ENCODE measurements at places on chromosomes 5 and 9.

GRCh38 chr9:116524778-116525470 lies 162.2 kb upstream of the TRIM32 start:
- DNase-seq, result no peak

DNA sequence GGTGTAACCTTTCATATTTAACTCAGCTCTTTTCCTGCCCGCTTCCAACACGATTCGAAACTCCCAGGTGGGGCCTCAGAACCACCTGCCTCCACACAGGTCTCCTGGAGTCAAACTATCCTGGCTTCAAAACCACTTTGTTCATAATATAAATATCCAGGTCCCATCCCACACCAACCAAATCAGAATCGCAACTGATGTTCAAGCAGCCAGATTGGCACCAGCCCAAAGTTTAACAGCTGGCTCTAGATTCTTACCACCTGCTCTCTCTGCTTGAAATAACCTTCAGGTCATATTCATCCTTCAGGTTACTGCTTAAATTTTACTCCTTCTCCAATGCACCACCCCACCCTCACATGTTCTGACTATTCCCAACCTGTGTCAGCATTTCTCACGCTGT lies 231.4 kb upstream of the TRPM3 start:
- no peak for DNase-seq

DNA sequence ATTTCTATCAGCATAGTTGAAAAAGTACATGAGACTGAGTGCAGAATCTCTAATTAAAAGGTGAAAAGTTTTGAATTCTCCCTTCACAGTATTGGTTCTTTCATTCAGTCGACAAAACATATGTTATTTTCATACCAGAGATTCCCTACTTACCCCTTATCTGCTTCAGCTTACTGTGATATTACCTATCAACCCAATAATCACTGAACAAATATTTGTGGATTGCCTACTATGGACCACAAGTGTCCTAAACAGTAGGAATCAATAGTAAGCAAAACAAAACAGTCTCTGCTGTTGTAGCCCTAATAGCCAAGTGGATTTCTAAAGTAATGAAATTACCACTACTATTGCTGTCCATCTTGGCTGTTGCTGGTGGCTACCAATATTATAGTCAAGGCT lies 11.5 kb downstream of the CCDC152 start:
- DNase-seq, result no peak

- DNase-seq, result no peak
Observed at GRCh38 chr9:128419061-128419925, 1.4 kb upstream of the CERCAM start.

- no peak for DNase-seq
Observed at GRCh38 chr9:18793122-18793521, 239.9 kb downstream of the SAXO1 start.

- DNase-seq, result no peak
Observed at GRCh38 chr9:100066539-100066938, 32.3 kb downstream of the ERP44 start.

DNA sequence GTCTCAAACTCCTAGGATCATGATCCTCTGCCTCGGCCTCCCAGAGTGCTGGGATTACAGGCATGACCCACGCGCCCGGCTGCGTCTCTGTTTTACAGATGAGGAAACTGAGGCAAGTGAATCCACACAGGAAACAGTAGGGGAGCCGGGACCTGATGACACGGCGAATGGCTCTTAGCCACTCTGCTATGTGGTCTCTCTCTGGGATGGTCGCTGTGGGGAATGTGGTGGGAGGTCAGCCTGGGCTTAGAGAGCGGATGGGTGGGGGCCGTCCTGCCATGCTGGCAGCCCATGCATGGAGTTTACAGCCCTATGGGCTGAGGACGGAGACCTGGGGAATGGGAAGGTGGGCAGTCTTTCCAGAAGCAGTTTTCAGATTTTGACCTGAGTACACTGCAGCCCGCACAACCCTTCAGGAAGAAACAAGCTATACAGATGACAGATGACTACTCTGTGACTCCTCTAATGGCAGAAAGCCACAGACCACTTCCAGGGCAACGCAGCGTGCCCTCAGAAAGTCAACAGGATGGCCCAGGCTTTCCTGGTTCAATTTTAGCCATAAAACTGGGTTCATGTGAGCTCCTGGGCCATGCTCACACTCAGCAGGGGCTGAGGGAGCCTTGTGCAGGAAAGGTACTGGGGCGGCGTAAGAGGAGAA lies 136.1 kb upstream of the RAPGEF1 start:
- DNase-seq, result no peak

GRCh38 chr5:4802044-4802443 lies 338.1 kb upstream of the ADAMTS16 start:
- DNase-seq, result no peak

GRCh38 chr5:98458004-98458403 lies 315.5 kb upstream of the RGMB start:
- DNase-seq, result no peak

DNA sequence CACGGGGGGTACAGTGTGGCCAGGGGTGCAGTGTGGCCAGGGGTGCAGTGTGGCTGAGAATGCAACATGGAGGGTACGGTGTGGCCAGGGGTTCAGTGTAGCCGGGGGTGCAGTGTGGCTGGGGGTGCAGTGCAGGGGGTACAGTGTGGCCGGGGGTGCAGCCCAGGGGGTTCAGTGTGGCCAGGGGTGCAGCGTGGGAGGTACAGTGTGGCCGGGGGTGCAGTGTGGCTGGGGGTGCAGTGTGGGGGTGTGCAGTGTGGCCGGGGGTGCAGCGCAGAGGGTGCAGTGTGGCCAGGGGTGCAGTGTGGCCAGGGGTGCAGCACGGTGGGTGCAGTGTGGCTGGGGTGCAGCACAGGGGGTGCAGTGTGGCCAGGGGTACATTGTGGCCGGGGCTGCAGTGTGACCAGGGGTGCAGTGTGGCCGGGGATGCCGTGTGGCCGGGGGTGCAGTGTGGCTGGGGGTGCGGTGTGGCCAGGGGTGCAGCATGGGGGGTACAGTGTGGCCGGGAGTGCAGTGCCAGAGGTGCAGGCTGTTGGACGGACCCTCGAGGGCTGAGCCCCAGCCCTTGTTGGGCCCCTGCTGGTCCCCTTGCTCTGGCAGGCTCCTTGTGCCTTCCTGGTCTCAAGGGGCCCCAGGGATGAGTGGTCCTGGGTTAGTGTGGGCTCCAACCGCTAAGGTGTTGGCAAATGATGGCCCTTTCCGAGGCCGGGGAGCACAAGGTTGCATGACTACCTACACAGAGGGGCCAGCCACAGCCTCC lies 17.9 kb downstream of the TPPP start:
- DNase-seq, result no peak

DNA sequence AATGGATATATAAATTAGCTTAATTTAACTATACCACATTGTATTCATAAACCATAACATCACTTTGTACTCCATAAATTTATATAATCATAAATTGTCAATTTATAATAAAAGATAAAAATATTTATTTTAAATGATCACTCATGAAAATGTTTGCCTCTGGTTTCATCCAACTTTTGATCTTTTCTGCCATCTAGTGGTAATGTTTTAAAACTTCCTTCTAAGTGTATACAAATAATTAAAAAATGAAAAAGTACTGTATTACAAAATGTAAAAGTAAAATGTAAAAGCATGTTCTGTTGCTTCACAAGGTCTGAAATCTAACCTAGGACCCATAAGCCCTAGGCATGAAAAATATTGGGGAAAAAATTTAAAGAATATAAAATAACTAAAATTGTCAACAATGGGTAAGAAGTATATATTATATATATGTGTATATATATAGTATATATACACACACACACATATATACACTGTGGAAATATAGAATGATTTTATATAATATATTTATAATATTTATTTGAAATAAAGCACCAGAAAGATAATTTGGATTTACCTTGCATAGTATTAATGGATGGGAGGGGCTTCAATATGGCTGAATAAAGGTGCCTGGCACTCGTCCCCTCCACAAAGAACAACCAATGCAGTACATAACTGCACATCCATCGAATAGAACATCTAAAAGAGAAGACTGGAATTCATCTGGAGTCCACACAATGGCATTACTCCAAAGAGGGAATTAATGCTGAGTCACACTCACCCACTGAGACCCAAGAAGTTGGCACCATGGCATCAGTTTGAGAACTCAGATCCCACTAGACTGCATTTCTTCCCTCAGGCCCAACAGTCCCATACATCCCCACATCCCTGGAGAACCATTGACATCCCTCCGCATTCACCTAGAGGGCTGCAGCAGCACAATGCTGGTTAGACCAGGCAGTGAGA lies 32.5 kb downstream of the ANXA1 start:
- no peak for DNase-seq

DNA sequence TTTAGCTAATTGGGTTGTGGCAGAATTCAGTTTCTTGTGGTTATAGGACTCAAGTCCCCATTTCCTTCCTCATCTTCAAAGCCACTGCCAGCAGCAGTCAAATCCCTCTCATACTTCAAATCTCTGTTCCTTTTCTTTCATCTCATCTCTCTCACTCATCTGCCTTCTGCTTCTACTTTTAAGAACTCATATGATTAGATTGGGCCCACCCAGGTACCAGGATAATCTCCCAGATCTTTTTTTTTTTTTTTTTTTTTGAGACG lies 8.0 kb upstream of the REEP5 start:
- peak; percentile 51 for DNase-seq

- DNase-seq, result no peak
Observed at GRCh38 chr9:107650995-107651394, 161.4 kb upstream of the KLF4 start.

DNA sequence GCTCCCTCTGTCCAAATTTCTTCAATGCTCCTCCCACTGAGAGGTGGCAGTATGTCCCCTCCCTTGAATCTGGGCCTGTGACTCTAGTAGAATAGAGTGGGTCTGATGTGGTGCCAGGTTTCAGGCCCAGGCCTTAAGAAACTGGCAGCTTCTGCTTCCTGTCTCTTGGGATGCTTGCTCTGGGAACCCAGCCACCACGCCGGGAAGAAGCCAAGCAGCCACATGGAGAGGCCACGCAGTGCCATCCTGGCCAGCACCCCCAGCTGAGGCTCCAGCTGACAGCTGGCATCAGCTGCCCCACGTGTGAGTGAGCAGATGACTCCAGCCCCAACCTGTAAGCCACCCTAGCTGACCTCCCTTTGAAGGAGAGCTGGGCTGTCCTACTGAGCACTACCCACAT lies 7.3 kb upstream of the TSPAN17 start:
- no peak for DNase-seq

DNA sequence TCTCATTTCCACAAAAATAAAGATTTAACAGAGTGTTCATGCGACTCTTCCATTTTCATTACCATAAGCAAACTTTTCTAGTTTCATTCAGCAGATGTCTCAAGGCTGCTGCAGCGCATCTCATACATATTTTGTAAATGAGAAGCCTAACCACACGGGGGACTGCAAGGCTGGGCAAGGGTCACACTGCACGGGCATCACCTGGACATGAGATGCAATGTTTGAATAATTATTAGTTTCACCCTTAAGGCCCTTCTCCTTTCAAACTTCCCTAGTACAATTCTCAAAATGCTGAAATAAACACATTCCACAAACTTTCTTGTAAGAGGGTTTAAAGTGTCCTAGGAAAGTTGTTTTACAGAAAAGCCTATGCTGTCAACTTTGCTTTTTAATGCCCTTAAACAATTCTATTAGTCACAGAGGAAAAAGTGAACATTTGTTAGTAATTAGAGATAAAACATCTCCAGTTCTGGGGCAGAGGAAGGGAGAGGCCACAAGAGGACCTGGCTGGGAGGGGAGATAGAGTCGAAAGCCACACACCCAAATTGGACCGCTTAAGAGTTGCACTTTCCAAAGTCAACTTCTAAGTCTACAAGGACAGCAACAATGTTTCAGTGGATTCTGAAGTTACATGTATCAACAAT lies 1.3 kb downstream of the DENND1A start:
- peak; percentile 13 for DNase-seq

GRCh38 chr5:131821221-131821620 lies 24.4 kb upstream of the FNIP1 start:
- no peak for DNase-seq

- peak; percentile 59 for DNase-seq
Observed at GRCh38 chr5:36876965-36877666, 547 bp downstream of the NIPBL start.

GRCh38 chr5:155616779-155617392 lies 603.3 kb downstream of the KIF4B start:
- DNase-seq, result peak; percentile 2

- no peak for DNase-seq
Observed at GRCh38 chr5:32767948-32768467, 56.9 kb downstream of the NPR3 start.

GRCh38 chr9:87876708-87877107 lies 6.0 kb upstream of the SPATA31E1 start:
- DNase-seq, result no peak

DNA sequence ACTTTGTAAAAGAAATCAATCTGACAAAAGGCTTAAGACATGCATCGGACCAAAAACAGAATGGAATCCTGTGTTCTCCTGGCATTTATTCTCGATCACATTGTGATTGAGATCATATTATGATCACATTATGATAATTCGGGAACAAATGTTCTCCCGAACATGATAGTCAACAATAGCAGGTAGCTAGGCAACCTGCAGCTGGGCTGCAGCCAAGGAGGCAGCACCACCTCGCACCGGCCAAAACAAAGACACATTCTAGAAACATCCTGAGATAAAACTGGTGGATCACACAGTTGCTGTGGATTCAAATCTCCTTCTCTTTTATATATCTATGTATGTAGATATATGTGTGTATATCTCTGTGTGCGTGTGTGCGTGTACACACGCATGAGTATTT lies 480.6 kb upstream of the CYLC2 start:
- DNase-seq, result no peak

DNA sequence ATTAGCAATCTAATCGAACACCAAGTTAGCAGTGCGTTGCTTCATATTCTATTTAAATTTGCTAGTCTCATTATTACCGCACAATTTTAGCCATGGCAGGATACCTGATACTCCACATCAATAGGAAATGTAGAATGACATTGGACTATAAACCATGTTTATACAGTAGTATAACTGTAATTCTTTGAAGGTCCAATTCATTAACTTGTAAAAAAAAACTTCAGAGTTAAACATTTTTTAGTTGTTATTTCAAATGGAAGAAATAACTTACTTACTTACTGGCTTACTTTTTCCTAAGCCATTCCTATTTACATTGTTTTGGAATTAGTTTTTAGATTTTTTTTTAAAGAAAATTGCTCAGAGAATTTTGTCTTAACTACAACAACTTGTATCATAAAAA lies 35.4 kb upstream of the ACOT12 start:
- DNase-seq, result no peak

- no peak for DNase-seq
Observed at GRCh38 chr5:151739939-151740335, 18.5 kb downstream of the ATOX1 start.

DNA sequence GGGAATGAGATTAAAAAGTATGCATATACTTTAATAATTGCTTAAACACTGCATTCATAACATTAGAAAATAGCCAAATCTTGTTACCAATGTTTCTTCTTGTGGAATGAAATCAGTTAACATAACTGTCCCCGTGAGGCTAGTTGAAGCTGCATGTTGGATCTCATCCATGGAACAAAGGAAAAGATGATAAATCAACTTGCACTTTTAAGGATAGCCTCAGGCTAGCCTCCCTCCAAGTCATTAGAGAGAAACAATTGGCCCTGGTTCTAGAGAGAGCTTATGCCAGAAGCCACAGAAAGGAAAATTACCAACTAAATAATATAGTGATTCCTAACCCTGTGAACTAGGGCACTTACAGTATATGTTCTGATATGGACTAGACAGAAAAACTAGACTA lies 66.9 kb downstream of the GRIN3A start:
- DNase-seq, result no peak
